ENCODE measurements at places on chromosomes 12 and 14. TPM values are rescaled to one million over a fixed set of nuclear protein-coding genes. Genes with fewer than 3 reads are reported as not detected.

The DDN gene
- not detected for total RNA-seq

GRCh38 chr12:87670448-87670847, 358.8 kb downstream of the C12orf50 start:
- DNase-seq, result no peak

GRCh38 chr14:51443195-51444018, 203.4 kb downstream of the TMX1 start:
- no peak for DNase-seq

The NRL gene
- 1.6 TPM for total RNA-seq

GRCh38 chr12:29578731-29579130, 81.2 kb upstream of the OVCH1 start:
- DNase-seq, result no peak

- no peak for DNase-seq
Observed at GRCh38 chr12:108254517-108255251, 84.4 kb downstream of the CMKLR1 start.

GRCh38 chr12:14701809-14702568, 5.6 kb upstream of the GUCY2C start:
- DNase-seq, result peak; percentile 22

DNA sequence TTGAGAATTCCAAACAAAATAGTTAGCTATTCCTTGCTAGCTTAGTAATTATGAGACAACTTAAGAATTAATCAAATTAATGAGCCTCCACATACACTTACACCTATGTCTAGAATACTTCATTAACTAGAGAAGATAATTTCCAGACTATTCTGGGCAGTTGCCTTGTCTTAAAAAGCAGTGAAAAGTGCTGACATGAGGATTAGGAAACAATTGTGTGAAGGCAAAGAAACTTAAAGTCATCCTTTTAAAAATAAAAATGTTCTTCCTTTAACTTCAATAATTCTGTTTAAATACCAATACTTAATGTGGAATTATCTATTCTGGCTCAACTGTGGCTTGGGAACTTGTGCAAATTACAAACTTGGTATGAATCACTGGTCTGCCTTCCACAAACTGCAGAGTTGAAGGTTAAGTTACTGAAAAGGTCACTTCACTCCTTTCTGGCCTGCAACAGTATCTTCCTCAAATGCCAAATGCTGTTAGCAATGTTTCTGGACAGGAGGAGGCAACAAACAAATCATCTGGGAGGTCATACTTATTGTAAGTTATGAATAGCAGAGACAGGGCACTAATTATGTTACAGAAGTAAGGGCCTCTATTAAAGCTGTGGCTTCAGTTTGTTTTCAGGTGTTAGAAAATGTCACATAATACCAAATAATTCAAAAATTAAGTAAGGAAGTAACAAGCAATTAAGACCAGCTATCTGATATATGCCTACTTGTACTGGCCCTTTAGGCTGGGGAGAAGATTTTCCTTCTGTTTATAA, 19.2 kb downstream of the PPTC7 start:
- DNase-seq, result no peak

The DPY19L2 gene
- total RNA-seq, result 4.0 TPM

DNA sequence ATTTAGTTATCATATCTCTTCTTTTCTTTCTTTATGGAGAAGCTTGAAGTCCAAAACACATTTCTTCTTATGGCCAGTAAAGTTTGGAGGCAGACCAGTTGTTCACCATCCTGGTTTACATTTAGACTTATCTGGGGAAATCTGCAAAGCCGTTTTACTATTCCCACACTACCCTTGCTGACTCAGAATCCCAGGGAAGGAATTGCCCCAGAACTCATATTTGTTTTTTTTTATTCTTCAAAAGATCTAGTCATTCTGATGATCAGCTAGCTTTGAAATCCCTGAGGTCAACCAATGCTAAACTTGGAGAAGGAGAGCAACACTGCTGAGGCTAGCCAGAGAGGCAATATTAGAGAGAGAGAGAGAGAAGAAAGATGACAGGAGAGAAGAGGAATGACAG, 12.3 kb upstream of the LMO3 start:
- no peak for DNase-seq

- no peak for DNase-seq
Observed at GRCh38 chr12:14850929-14851663, 7.8 kb upstream of the ART4 start.

The TRPV4 gene
- 0.27 TPM for total RNA-seq

DNA sequence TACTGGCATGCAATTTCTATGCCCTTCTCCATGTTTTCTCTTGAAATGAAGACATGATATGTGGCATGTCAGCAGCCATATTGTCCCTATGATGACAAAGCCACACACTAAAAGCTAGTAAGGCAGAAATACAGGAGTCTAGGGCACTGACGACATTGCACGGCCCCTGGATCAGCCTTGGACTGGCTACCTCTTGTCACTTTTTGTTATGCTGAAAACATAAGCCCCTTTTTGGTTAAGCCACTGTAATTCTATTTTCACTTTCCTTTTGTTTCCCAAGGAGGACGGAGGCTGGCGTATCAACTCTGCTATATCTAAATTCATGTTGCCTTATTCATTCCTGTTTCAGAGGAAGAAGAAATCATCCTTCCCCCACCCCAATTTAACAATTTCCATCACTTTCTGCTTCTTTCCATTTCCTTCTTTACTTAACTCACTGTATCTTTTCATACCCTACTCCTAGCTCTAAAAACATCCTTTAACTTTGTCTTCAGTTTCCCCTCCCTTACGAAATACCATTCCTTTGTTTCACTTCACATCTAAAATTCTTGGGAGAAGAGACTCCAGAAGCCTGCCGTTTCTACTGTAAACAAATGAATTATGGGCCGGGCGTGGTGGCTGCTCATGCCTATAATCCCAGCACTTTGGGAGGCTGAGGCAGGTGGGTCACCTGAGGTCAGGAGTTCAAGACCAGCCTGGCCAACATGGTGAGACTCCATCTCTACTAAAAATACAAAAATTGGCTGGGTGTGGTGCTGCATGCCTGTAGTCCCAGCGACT, 364.1 kb downstream of the PCNX1 start:
- no peak for DNase-seq

GRCh38 chr12:74980510-74980909, 229.1 kb downstream of the KCNC2 start:
- no peak for DNase-seq

GRCh38 chr12:76109879-76110278, 25.4 kb upstream of the NAP1L1 start:
- no peak for DNase-seq

The VWF gene
- total RNA-seq, result 31.3 TPM

The ADAMTS20 gene
- total RNA-seq, result not detected

The FAM222A gene
- total RNA-seq, result 1.8 TPM

- peak; percentile 90 for DNase-seq
Observed at GRCh38 chr14:102063109-102063807, 23.6 kb downstream of the HSP90AA1 start.

- DNase-seq, result no peak
Observed at GRCh38 chr14:23114120-23114458, 5.0 kb downstream of the CEBPE start.

DNA sequence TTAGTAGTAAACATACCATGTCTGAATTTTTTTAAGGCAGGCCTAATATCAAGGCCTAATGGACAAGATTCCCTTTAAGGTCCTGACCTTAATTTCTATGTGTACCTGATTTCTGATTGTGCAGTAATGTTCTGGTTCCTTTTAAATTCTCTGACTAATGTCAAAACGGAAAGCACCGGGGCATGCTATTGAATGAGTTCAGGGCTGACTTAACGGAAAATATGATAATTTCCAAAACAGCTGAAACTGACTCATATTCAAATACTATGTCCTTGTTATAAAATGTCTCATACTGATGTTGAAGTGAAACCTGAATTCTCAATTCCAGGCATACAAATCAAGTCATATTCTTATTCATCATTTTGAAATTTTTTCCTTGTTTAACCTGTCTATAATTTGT, 6.7 kb downstream of the TAS2R43 start:
- DNase-seq, result no peak

The TMEM30B gene
- 141 TPM for total RNA-seq

- no peak for DNase-seq
Observed at GRCh38 chr12:34345801-34346200, 323.5 kb downstream of the ALG10 start.

The AVPR1A gene
- total RNA-seq, result 0.82 TPM

The TBC1D30 gene
- 7.8 TPM for total RNA-seq

DNA sequence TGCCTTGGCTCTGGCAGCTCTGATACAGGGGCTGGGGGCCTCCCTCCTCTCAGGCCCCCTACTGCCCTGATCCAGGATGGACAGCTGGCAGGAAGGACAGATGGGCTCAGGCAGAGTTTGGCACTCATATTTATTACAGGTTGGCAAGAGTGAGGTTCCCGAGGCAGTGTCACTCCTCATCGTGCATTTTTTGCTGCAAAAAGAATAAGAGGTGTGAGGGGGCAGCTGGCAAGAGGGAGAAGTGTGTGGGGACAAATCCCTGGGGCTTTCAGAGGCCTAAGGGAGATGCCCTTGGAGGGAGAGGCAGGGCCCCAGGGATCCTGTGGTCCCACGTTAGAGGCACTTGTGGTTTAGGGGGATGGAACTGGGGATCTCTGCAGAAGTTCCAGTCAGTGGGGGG, 5.0 kb downstream of the CMTM5 start:
- DNase-seq, result no peak

The AICDA gene
- total RNA-seq, result not detected
